Hair follicular keratinocyte (primary cell): ENCODE measurements at places on chromosomes 2 and 18. TPM values are rescaled to one million over a fixed set of nuclear protein-coding genes. Genes with fewer than 3 reads are reported as not detected.

CREG2 gene
- total RNA-seq = 0.31 and 0.53 TPM in 2 replicates

ASTL gene
- not detected in 2 replicates for total RNA-seq

C2orf78 gene
- total RNA-seq = not detected in 2 replicates

EDAR gene
- not detected in 2 replicates for total RNA-seq

GLI2 gene
- 0.39 TPM in 1 of 2 replicates, not detected in the other for total RNA-seq

CDCA7 gene
- 27.8 and 51.8 TPM in 2 replicates for total RNA-seq

ABCB11 gene
- total RNA-seq = not detected in 2 replicates

GPR17 gene
- total RNA-seq = not detected in 2 replicates

POLR1A gene
- total RNA-seq = 14.8 and 21.8 TPM in 2 replicates

KCNG2 gene
- total RNA-seq = not detected in 2 replicates

PCARE gene
- total RNA-seq = not detected in 2 replicates

SPP2 gene
- not detected in 2 replicates for total RNA-seq

ARHGEF4 gene
- 34.5 and 36.1 TPM in 2 replicates for total RNA-seq

GAL3ST2 gene
- total RNA-seq = not detected in 2 replicates

SH3BP4 gene
- 35.1 and 40.7 TPM in 2 replicates for total RNA-seq

PDE1A gene
- not detected in 2 replicates for total RNA-seq

COLEC12 gene
- 0.38 TPM in 1 of 2 replicates, not detected in the other for total RNA-seq

TFCP2L1 gene
- 11.2 and 16.7 TPM in 2 replicates for total RNA-seq

TCF23 gene
- total RNA-seq = 0.04 TPM in 1 of 2 replicates, not detected in the other

PPM1G gene
- total RNA-seq = 100 and 162 TPM in 2 replicates

FEV gene
- total RNA-seq = not detected in 2 replicates

DHRS9 gene
- total RNA-seq = not detected in 2 replicates

LRRTM1 gene
- not detected in 2 replicates for total RNA-seq

POTEC gene
- not detected in 2 replicates for total RNA-seq

HK2 gene
- total RNA-seq = 17.5 and 19.4 TPM in 2 replicates

UGT1A6 gene
- 0.38 and 0.78 TPM in 2 replicates for total RNA-seq

OTX1 gene
- total RNA-seq = 1.4 and 2.9 TPM in 2 replicates

FBXO15 gene
- total RNA-seq = not detected in 2 replicates

LCLAT1 gene
- total RNA-seq = 13.1 and 14.4 TPM in 2 replicates

EHD3 gene
- 4.1 and 4.7 TPM in 2 replicates for total RNA-seq

SRD5A2 gene
- not detected in 2 replicates for total RNA-seq

BCL11A gene
- 4.6 and 5.2 TPM in 2 replicates for total RNA-seq

ARL5A gene
- 34.0 and 38.2 TPM in 2 replicates for total RNA-seq

DPP10 gene
- 0.78 TPM in 1 of 2 replicates, not detected in the other for total RNA-seq

CHPF gene
- 171 and 235 TPM in 2 replicates for total RNA-seq

KIF1A gene
- not detected in 2 replicates for total RNA-seq

DTNA gene
- total RNA-seq = 0.47 and 1.5 TPM in 2 replicates

CUL3 gene
- total RNA-seq = 40.5 and 41.0 TPM in 2 replicates

MEMO1 gene
- total RNA-seq = 67.2 and 89.0 TPM in 2 replicates

DUSP19 gene
- total RNA-seq = 0.39 and 1.1 TPM in 2 replicates

ZNF892 gene
- 2.7 and 3.1 TPM in 2 replicates for total RNA-seq

MYL1 gene
- not detected in 2 replicates for total RNA-seq

SERPINB10 gene
- total RNA-seq = 0.08 TPM in 1 of 2 replicates, not detected in the other

EGR4 gene
- total RNA-seq = not detected in 2 replicates

UBE2F gene
- 108 and 145 TPM in 2 replicates for total RNA-seq

ZEB2 gene
- total RNA-seq = 0.23 TPM in 1 of 2 replicates, not detected in the other

CDH7 gene
- not detected in 2 replicates for total RNA-seq
